ENCODE measurements at places on chromosomes 12 and 14.
A peak's percentile ranks its signal among the peaks of the same experiment; 100 is the strongest.

DNA sequence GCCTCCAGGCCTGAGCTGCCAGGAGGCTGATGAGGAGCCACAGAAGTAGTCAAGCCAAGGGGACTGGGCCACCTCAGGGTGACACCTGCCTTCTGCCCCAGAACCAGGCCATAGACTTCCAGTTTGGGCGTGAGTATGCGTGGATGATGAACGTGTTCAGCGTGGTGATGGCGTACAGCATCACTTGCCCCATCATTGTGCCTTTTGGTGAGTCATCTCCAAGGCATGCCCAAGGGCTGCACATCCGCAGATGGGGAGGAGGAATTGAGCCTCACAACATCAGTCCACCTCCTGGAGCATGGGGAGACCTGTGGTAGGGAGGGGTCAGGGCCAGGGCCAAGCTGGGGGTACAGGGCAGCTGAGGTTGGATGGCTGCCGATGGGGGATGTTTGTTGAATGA is 22.3 kb downstream of the NGB start:
- DNase-seq: no peak

DNA sequence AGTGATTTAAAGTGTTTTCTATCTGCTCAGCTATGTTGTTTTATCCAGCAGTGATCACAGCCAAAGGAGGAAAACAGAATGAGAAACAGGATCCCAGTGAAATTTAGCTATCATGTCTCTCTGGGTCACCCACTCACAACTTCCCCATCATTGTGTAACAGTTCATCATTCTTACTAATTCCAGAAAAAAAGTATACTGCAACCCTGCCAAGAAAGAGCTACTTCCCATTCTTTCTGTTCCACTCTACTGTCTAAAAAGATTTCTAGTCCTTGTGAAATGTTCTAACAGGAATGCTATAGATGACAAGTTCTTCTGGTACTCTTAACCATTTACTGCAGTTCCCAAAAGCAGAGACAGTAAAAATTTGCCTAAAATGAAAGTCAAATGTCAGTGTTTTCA is 39.2 kb upstream of the CD163 start:
- peak; percentile 26 for DNase-seq

GRCh38 chr14:92143962-92144361 is 22.2 kb downstream of the CPSF2 start:
- no peak for DNase-seq

DNA sequence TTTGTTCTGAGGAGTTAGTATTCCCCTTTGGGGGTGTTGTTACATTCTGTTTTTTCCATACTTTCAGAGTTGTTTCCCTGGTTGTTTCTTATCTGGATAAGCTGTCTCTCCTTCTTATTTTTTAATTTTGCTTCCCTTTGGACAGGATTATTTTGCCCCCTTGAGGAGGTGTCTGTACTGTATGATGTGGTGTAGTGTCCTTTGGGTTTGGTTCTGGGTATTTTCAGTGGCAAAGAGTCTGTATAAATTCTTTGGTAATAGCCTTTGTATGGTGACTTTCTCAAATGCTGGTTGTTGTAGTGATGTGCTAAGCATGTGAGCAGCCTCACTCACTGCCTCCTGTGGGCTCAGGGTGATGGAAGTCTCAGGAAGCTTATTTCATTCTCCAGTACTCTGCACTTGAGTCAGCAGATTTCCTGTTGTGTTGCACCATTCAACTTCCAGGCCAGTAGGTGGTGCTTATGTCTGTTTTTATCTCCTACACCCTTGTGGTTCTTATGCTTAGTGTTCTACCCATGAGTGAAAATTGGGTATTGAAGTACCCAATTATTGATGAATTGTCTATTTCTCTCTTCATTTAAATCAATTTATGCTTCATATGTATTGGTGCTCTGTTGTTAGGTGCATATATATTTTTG is 103.3 kb upstream of the PMCH start:
- peak; percentile 62 for DNase-seq

- no peak for DNase-seq
Measured at GRCh38 chr12:59425798-59426197, 170.0 kb upstream of the SLC16A7 start.

DNA sequence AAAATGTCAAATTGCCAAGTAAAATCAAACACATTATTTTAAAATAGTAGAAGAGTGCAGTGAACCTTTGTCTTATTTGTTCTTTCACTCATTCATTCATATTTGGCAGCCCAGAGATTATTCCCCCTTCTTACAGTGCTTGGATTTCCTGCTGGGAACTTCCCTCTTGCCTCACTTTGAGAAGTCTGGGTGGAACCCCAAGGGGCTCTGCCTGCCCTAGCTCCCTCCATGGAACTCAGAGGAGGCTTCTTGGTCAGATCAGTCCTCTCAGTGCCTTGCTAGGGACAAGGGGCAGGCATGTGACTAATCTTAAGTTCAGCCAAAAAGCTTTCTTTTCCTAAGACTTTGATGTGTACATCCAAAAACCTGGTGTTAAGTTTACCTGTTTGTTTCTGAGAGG is 84.7 kb upstream of the OVCH1 start:
- no peak for DNase-seq

- no peak for DNase-seq
Measured at GRCh38 chr12:31944299-31944698, 14.9 kb upstream of the RESF1 start.

DNA sequence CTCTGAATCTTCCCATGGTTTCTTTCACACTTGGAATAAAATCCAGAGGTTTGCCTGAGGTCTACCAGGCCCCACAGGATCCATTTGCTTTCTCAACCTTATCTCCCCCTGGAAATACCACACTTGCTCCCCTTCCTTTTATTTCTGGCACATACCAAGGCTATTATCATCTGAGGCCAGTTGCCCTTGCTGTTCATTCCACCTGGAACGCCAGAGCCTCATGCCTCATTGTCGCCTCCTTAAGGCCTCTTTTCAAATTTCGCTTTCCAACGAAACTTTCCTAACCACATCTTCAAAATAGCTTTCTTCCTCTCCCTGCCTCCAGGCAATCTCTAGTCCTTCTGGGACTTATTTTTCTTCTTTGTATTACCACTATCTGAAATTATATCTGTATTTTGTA is 11.2 kb upstream of the LRIG3 start:
- DNase-seq: no peak

DNA sequence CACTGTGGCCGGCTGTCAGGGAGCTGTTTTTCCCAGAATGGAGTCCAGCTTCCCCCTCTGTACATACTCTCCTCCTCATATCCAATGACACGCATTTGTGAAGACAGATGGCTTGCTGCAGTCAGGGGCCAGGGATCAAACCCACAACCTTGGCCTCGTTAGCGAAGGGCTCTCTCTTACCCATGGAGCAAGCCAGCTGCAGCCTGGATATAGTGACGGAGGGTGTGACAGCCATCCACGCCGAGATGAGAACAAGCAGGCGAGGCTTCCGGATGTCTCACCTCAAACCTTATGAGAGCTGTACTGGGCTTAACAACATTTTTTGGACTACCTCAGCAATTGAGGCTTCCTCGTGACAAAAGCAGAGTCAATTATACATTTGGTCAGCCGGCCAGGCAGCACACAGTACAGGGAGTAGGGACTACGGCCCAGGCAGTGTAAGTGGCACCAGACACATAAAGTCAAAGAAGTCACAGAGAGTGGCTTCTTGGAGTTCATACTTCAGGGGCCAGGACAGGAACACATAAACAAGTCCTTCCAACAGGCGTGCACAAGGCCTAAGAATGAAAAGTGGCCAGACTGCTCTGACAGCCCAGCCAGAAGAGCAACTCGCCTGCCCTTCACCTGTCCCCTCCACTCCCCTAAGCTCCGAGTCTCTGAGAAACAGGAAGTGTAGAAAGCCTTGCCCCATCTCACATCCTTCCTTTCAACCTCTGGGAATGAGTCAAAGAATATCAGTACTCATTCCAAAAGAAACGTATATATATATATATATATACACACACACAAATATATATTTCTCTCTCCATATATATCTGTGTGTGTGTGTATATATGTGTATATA is 115.1 kb downstream of the TTC7B start:
- DNase-seq: no peak

GRCh38 chr12:31773223-31773750 is 44.5 kb upstream of the AMN1 start:
- DNase-seq: no peak

GRCh38 chr12:75717902-75718301 is 206.5 kb upstream of the KRR1 start:
- no peak for DNase-seq

- DNase-seq: peak; percentile 17
Measured at GRCh38 chr12:87127272-87127671, 871.1 kb upstream of the MGAT4C start.

DNA sequence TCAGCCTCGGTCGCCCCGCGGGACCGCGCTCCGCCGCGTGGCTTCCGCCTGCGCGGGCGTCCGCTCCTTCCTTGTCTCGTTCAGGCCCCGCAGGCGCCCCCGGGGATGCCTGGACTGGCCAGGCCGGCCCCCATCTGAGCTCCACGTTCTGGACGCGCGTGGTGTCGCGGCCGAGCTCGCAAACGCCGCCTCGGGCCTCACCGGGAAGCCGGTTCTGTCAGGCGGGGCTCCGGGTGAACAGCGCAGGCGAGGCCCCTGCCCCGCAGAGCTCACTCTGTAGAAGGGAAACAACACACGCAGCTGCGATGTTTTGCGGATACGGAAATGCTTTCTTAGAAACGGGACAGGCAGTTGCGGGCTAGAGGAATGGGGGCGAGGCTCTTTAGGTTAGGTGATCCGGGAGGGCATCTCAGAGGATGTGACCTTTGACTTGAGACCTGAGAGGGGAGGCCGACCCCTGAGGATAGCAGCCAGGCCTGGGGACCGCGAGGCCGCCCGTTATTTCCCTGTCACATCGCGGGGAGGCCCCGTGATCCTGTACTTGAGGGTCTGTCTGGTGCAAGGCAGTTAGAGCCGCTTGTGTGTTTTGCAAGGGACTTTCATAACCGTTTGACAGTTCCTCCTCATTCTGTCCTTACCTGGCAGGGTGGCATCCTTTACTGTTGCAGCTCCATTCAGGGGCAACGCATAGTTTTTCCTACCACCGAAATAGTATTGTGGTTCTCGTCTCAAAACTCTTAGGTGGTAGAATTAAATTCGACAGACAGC is 584 bp downstream of the VRK1 start:
- peak; percentile 33 for DNase-seq

GRCh38 chr12:129719416-129719815 is 184.4 kb downstream of the TMEM132D start:
- DNase-seq: no peak

- peak; percentile 15 for DNase-seq
Measured at GRCh38 chr14:21768116-21768874, 94.7 kb upstream of the OR4E1 start.

DNA sequence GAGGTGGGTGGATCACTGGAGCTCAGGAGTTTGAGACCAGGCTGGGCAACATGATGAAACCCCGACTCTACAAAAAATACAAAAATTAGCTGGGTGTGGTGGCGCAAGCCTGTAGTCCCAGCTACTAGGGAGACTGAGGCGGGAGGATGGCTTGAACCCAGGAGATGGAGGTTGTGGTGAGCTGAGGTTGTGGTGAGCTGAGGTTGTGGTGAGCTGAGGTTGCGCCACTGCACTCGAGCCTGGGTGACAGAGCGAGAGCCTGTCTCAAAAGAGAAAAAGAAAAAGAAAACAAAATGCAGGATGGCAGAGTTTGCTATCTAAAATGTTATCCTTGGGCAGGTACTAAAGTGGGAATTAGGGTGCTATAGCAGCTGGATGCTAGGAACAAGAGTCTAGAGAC is 10.8 kb upstream of the GPRC5A start:
- DNase-seq: no peak

DNA sequence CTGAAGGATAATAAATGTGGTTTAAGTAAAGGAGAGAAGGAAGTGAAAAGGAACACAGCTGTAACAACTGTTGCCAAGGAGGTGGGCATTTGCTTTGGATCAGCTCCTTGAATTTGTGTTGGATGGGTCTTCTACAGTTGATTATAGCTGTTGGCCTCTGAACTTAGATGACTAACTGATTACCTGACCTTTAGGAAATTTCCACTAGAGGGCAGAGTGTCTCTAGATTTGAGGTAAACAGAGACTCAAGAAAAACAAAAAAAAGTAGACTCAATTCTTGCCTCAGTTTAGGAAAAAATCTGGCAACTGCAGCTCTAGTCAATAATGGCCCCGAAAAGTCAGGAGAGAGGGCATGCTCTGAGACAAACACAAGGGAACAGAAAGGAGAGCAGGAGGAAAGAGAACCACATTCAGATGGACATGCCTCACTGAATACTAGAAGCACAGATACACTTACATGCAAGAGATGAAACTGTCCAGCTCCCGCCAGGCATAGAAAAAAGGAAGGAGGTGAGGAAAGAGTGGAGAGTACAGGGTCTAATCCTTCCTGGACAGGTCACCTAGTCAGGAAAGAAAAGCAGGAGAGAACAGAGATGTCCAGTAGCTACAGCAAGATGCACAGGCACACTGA is 20.6 kb downstream of the COX14 start:
- DNase-seq: peak; percentile 21

DNA sequence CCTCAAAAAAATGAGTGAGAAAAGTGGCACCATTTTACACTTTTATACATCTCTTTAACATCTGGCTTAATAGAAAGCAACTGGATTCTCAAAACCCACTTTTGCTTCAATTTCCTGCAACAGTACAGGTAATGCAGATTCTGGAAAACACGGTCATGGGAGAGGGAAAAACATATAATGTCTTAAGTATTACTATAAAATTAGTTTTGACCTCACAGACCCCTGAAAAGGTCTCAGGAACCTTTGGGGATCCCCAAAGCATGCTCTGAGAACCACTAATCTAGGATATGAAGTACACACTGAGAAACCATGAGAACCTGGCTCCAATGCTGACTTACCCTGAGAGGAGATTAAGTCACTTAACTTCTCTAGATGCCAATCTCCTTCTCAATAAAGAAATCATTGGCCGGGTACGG is 64.7 kb downstream of the PPP2R5E start:
- no peak for DNase-seq

GRCh38 chr14:52950410-52950897 is 396 bp downstream of the FERMT2 start:
- DNase-seq: peak; percentile 50

DNA sequence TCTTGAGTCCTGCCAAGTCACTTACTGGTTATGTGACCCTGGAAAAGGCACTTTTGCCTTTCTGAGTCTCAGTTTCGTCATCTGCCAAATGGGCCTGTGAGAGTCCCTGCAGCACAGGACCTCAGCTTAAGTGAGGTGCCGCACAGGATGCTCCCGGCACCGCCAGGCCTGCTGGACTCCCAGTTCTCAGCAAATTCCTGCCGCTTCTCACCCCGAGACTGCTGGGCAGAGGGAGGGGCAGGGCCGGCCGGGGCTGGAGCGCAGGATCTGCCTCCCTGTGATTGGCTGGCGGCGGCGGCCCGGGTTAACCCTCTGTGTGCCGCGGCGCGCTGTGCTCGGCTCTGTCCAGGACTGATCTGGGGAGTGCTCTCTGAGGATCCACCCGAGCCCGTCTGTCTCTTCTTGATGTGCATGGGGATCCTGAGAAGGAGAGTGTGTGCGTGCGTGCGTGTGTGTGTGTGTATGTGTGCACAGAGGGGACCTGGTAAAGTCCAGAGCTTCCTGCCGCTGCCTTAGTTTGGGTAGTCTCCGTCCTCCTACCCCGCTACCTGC is 8.6 kb downstream of the SETD1B start:
- peak; percentile 97 for DNase-seq

GRCh38 chr14:24713404-24713803 is 79.4 kb upstream of the GZMB start:
- no peak for DNase-seq
